ENCODE measurements at places on chromosomes 3 and 15.

- no peak for DNase-seq
Observed at GRCh38 chr3:45249391-45249790, 23.3 kb upstream of the TMEM158 start.

- DNase-seq, result no peak
Observed at GRCh38 chr3:29312960-29313452, 32.1 kb downstream of the RBMS3 start.

GRCh38 chr15:49178497-49178896, 8.4 kb downstream of the GALK2 start:
- DNase-seq, result no peak

GRCh38 chr3:65948841-65949573, 89.7 kb downstream of the MAGI1 start:
- DNase-seq, result no peak

DNA sequence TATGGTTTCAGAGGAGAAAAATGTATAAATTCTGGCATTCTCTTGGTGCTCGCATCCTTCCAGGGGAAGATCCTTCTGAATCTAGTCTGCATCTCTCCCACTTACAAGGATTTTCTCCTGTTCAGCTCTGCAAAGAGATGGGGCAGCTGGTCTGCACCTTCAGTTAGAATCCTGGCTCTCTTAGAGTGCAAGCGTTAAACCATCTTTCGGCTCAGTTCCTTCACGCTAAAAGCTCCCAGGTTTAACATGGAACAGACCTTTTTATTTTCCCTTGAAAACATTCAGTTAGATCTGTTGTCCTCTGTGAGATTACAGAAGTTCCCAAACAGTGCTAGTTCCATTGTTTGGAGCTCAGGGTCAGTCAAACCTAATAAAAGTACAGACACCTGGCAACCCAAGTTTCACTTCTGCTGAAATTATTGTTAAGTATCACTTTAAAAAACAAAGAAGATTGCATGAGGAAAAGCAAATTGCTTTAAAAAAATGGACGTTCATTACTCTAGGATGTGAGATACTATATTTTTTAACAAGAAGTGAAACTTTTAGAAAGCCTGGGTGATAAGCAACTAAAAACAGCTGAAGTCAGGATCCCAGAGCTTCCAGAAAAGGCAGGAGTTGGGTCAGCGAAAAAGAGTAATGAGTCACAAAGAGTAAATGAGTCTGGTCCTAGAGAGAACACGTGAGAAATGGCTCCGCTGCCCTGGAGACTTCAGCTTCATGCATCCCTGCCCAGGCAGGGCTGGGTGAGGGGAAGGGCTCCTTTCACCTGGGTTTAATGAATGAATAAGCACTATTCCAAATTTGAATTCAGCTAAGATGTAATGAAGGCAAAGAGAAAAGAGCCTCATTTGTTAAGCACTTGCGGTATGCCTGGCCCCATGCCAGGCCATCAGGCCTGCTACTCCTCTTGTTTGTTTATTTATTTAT, 63.3 kb downstream of the ABTB1 start:
- DNase-seq, result no peak

DNA sequence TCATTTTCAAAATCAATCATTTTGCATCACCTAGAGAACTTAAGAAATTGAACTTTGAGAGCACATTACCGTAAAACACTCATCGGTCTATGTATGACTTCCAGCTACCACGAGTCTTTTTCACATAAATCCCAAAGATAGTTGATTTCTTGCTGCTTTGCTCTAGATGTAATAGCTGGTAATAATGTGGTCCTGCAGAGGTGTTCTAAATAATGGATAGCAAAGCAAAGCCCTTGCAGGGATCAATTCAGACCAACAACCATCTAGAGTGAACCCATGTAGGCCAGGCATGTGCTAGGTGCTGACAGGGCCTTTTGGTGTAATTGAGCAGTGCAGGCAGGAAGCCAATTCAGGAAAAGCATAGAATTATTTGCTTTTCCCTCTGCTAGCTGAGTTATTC, 26.1 kb upstream of the C3orf80 start:
- DNase-seq, result no peak

All from right lobe of liver (tissue), 6 donors.